ENCODE measurements at places on chromosomes 4 and X. TPM values are rescaled to one million over a fixed set of nuclear protein-coding genes. Genes with fewer than 3 reads are reported as not detected.

The NAP1L2 gene
- total RNA-seq, result 4.2 TPM

The RASGEF1B gene
- total RNA-seq, result 24.4 TPM

DNA sequence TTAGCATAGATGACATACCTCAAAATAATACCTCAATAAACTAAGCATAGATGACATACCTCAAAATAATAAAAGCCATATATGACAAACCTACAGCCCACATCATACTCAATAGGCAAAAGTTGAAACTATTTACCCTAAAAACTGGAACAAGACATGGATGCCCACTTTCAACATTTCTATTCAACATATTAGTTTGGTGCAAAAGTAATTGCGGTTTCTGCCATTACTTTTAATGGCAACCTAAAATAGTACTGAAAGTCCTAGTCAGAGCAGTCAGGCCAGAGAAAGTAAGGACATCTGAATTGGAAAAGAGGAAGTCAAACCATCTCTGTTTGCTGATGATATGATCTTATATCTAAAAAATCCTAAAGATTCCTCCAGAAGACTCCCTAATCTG lies 250.4 kb downstream of the RAB28 start:
- H3K36me3 ChIP-seq, result no peaks in the 10 kb centered on the region
- no peak for DNase-seq
- H3K4me1 ChIP-seq, result no peaks in the 10 kb centered on the region
- no peak overlapping the region for H3K27ac ChIP-seq
- H3K4me3 ChIP-seq, result no peak overlapping the region
- H3K27me3 ChIP-seq, result no peaks in the 10 kb centered on the region

DNA sequence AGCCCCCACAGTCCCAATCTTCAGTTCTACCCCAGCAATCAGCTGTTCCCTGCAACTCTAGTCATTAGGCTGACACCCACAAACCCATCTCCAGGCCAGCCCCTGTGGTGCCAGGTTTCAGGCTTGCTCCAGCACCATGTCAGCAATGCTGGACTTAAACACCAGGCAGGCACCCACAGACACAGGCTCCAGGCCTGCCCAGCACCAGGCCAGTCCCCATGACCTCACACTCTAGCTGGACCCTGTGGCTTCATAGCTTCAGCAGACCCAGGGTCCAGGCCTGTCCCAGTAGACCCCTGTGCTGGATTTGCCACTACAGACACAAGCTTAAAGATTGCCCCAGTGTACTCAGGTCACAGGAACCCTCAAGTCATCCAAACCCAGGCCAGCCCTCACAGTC lies 300.3 kb downstream of the CHIC1 start:
- no peaks in the 10 kb centered on the region for H3K36me3 ChIP-seq
- DNase-seq, result no peak
- H3K4me3 ChIP-seq, result no peak overlapping the region
- H3K27ac ChIP-seq, result no peak overlapping the region
- no peaks in the 10 kb centered on the region for H3K27me3 ChIP-seq

- no peaks in the 10 kb centered on the region for H3K27me3 ChIP-seq
- DNase-seq, result no peak
- no peaks in the 10 kb centered on the region for H3K4me1 ChIP-seq
- no peaks in the 10 kb centered on the region for H3K36me3 ChIP-seq
- H3K4me3 ChIP-seq, result no peak overlapping the region
Observed at GRCh38 chrX:66221856-66222255, 57.8 kb downstream of the HEPH start.

- H3K27me3 ChIP-seq, result no peaks in the 10 kb centered on the region
- H3K27ac ChIP-seq, result no peak overlapping the region
- H3K4me1 ChIP-seq, result no peaks in the 10 kb centered on the region
- no peak for DNase-seq
- no peak overlapping the region for H3K4me3 ChIP-seq
Observed at GRCh38 chr4:29551821-29552220, 1168.3 kb upstream of the PCDH7 start.

GRCh38 chrX:84168095-84168494 lies 19.9 kb downstream of the RPS6KA6 start:
- no peak for DNase-seq
- H3K4me3 ChIP-seq, result no peak overlapping the region
- H3K27me3 ChIP-seq, result no peaks in the 10 kb centered on the region
- no peak overlapping the region for H3K27ac ChIP-seq
- H3K36me3 ChIP-seq, result no peaks in the 10 kb centered on the region

DNA sequence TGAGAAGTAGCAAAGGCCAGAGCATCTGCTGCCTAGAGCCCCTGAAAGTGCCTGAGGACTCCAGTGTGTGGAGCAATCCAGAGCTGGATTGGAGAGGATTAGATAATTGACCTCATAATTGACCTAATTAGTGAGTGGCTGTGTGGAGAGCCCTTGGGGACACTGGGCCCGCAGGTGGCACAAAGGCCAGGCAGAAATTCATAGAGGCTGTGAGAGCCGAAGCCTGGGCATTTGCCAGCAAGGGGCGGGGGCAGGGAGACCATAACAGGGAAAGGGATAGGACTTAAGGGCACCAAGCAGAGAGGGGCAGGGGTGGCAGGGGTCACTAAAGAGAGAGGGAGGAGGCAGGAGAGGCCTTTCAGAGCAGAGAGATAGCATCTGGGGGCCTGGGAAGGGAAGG lies 45.3 kb downstream of the EFNB1 start:
- no peaks in the 10 kb centered on the region for H3K4me1 ChIP-seq
- H3K27me3 ChIP-seq, result no peaks in the 10 kb centered on the region
- DNase-seq, result no peak
- H3K36me3 ChIP-seq, result no peaks in the 10 kb centered on the region
